ENCODE measurements at places on chromosomes 7 and 10. TPM values are rescaled to one million over a fixed set of nuclear protein-coding genes. Genes with fewer than 3 reads are reported as not detected.

Gene SLC29A4
- total RNA-seq, result 20.9 TPM

Gene LRGUK
- 0.67 TPM for total RNA-seq

Gene TMEM176A
- total RNA-seq, result not detected

GRCh38 chr7:102473271-102473991, 5.3 kb downstream of the POLR2J start:
- DNase-seq, result no peak
